ENCODE measurements at places on chromosomes 12 and 14. TPM values are rescaled to one million over a fixed set of nuclear protein-coding genes. Genes with fewer than 3 reads are reported as not detected.

- ATAC-seq, result no peak
Observed at GRCh38 chr12:109710747-109711595, 2.7 kb upstream of the FAM222A start.

DDX23 gene
- 54.6 TPM for total RNA-seq

DNA sequence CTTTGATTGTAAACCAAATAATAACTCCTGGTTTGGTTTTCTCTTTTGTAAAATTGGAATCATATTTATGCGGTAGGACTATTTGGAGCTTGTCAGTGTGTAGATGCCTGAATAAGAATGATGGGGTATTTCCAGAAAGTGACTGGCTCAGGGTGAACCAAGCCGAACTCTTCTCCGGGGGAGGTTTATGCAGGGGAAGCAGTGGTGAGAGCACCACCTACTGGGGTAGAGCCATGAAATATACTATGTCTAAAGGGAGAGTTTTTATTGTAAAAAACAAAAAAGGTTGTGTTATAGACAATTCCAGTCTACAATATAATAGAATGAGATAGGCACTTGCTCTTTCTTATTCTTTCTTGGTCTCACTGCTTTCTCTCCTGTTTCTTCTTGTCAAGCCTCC is 222.9 kb upstream of the SLC16A7 start:
- ATAC-seq, result no peak

GRCh38 chr12:67697443-67697842 is 48.9 kb downstream of the DYRK2 start:
- no peak for ATAC-seq

NKX2-1 gene
- total RNA-seq, result 0.13 TPM

DNA sequence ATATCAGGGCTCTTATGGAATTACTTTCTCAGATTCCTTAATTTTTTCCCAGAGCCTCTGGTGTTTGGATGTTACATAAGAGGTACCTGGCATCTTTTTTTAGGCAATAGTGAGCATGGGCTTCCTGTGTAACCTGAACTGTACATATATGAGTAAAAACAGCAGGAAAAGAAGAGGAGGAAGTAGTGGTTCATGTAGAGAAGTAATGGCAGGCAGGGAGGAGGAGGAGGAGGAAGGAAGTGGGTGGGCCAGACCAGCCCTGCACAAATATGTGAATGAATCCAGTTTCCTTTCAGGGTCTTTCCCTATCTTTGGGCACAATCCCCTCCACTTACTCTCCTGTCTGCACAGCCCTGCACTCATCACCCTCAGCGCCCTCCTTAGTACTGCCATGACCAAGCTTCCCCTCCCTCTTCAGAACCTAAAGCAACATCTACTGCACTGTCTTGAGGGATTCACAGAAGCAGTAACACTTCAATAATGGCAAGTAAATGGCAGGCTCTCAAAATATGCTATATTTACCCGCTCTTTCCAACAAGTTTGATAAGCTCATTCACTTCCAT is 40.9 kb upstream of the GSG1 start:
- no peak for ATAC-seq

MAP3K9 gene
- 10.8 TPM for total RNA-seq

DNA sequence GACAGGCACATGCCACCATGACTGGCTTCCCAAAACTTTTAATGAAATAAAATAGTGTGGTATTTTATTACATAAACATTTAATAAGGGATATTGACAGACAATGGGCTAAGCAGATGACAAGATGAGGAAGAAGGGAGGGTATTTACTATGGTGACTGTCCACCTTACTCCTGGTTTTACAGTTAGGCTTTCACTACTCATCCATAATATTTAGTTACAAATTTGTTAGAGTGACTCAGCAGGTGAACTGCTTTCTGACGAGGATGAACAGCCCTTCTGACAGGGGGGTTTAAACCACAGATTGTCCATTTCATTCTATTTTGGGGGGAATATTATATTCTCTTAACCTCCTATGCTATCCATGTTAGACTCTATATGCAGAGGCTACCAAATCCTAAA is 3.6 kb upstream of the PALS1 start:
- ATAC-seq, result no peak

DNA sequence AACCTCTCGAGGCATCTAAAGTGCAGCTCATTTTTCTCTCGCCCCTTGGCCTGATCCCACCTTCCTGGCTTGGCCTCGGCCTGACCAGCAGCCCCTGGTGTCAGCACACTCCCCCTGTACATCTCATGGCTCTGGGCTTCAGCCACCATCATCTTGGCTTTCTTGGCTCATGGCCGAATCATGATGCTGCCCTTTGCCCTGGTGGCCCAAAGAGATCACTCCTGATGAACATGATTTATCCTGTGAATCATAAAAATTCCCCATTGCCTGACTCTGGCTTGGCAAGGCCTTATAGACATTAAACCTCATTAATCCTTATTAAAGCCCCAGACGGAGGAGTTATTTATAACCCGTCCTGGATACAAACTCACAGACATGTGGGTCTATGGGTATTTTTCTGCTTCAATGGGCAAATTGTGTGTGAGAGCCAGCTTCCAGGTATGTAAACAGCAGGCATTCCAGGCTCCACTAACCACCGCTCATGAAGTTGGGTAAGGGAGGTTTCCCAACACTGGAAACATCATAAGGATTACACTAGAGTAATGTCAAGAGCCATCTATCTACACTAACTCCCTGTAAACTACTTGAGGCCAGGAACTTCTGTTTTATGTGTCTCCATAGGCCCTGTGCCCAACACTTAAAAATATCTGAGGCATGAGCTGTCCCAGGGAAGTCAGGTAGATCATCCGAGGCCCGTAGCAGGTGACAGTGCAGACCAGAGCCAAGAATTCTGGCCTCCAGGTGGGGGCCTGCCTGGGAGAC is 171.2 kb downstream of the TTC8 start:
- no peak for ATAC-seq

- no peak for ATAC-seq
Observed at GRCh38 chr14:56797003-56797568, 13.2 kb downstream of the OTX2 start.

DNA sequence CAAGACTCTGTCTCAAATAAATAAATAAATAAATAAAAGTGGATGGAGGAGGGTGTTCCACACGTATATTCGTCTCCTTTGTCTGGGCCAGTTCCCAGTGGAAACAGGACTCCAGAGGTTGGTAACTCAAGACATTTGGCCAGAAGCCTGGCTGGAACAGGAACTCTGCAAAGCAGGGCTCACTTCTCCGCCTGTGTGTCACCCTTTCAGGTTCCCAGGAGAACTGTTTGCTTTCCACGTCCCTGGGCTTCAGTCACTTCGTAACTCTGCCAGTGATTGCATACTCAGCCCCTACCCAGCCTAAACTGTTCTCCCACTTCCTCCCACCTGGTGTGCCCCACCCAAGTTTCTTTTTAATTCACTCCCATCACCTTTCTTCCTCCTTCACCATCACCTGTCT is 7.0 kb upstream of the UBE2N start:
- ATAC-seq, result no peak

DNA sequence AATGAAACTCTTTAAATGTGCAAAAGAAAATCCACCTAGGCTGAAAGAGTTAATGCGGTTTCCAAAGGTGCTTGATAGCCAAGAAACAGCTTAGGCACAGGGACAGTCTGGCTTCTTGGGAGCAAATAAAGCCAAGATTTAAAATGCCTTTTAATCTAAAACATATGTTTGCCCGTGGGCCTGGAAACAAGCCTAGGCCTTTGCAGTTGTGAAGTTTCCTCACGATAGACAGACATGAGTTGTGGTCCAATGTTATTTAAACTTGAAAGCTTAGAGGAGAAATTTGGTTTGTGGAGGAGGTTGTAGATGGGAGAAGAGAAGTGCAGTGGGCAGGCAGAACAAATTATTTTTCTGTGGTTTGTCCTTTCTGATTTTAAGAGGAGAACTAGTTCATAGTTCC is 29.8 kb downstream of the PROX2 start:
- no peak for ATAC-seq

DNA sequence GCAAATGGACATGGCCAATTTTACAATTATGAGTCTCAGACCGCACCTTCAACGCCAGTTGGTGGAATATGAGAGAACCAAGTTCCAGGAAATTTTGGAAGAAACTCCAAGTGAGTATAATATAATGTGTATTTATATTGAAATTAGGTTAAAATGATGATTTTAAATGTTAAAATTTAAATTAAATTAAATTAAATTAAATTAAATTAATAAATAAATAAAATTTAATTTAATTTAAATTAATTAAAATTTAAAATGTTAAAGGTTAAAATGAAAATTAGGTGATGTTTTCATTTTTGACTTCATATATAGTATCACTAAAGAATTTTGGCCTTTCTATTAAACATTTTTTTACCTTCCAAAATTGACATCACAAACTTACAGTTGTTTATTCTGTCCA is 21.0 kb downstream of the TCP11L2 start:
- no peak for ATAC-seq

ANAPC5 gene
- 188 TPM for total RNA-seq

- ATAC-seq, result no peak
Observed at GRCh38 chr12:113263431-113263963, 42.2 kb downstream of the TPCN1 start.

DNA sequence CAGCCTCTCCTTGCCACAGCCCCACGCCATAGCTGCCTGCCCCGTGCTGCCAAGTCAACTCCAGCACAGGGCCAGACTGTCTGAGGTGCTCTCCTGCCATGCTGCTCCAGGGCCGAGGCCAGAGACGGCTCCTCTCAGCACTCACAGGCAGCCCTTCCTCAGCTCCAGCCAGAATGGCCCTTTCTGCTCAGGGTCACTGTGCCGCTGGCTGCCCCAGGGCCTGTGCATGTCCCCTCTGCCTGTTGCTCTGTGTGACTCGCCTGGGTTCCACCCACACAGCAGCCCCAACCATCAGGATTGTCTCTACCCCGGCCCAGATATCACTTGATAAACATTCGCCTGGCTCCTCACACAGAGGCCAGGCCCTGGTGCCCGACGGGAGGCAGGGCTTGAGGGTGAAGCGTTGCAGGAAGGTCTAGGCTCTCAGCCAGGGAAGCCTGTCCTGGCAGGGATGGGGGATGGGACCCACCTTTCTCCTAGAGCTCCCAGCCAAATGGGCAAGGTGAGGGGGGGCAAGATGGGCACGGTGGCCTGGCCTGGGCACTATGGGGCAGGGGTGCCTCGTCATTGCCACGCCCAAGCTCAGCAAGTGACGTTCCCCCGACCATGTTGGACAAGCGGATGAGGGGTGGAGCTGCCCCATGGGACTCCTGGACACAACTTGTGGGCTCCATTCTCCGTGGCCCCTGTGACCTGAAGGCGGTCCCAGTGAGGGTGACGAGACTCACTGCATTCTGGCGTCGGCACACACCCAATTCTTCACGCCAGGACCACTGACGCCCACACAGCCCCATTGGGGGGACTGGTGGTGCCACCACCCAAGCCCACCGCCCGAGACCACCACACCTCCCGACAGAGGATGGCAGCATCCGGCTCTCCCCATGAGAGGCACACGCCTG is 27.4 kb upstream of the BTBD6 start:
- no peak for ATAC-seq

DNA sequence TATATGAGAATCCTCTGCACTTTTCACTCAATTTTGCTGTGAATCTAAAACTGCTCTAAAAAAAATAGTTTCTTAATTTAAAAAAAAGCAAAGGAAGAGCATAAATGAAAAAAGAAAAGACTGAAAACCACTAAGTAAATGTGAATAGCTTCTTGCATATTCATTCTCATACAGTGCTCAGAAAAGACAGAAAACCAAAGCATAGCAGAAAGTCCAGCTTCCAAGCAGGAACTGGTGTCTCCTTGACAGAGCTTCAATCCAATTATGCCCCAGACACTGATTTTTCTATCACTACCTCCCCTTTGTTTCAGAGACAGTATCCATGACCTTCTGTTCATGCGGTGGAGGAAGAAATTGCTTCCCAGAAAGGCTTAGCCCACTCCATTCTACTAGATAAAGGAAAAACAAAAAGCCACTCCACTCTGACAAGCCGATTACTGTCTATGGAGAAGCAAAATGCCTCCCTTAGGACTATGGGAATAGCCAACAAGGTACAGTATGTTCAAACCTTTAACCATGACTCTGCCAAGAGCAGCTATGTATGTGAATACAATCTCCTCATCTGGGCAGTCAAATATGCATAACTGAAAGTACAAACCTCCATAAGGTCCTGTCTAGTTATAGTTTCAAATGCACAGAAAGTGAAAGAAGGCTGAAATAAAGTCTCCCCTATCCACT is 40.6 kb downstream of the ATF7 start:
- ATAC-seq, result peak; percentile 53

DNA sequence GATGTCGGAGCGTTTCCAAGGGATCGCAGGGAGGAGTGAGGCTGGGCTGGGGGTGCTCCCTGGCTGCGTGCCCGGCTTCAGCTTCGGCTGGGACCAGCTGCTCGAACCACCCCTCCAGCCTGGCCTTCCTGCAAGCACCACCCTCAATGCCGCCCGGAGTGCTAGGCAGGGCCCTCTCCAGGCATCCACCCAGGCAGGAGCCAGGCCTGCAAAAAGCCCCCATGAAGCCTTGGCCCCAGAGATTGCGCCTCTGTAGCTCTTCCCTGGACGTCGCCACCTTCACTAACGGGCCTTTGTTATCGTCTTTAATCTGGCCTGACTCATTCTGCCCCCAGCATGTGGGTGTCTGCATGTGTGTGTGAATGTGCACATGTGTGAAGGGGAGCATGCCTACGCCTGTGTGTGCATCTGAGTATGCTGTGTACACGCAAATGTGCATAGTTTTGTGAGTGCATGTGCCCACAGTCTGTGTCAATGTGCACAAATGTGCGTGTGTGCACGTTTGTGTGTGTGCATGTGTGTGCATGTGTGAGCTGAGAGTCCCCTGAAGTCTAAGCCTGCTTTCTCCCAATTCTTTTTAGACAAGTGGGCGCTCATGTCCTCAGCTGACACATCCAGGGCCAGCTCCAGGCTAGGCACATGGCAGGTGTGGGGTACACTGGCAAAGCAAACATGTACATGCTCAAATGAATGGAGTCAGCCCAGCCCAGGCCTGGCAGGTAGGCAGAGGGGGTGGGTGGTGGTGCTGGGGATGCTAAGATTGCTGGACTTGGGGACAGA is 195.4 kb upstream of the C14orf180 start:
- ATAC-seq, result peak; percentile 81

DNA sequence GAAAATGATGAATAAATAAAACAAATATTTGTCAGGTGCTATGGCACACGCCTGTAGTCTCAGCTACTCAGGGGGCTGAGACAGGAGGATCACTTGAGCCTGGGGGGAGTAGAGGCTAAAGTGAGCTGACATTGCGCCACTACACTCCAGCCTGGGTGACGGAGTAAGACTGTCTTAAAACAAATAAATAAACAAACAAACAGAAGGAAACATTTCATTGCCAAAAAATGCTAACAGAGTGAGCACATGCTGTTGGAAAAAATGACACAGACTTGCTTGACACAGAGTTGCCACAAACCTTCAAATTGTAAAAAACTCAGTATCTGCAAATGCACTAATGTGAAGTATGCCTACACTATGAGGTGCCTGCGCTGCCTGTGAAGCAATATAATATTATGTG is 50.8 kb upstream of the AP4S1 start:
- no peak for ATAC-seq

DNA sequence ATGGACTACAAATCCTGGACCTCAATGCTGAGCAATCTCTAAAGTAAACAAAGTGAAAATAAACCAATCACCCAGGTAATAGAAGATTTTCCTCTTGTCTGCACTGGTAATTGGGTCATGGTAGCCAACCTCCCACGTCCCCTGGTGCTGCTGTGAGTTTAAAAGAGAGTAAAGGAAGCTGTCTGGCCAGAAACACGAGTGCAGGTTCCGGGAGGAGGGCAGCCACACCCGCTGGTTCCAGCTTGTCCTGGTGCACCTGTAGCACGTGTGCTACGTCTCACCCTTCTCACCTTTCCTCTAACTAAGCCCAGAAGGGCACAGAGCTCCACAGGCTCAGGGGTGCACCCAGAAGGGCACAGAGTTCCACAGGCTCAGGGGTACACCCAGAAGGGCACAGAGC is 5.4 kb downstream of the CRACR2A start:
- ATAC-seq, result no peak
